HEK293T (cell line): ENCODE measurements at places on chromosomes 5 and 9.

DNA sequence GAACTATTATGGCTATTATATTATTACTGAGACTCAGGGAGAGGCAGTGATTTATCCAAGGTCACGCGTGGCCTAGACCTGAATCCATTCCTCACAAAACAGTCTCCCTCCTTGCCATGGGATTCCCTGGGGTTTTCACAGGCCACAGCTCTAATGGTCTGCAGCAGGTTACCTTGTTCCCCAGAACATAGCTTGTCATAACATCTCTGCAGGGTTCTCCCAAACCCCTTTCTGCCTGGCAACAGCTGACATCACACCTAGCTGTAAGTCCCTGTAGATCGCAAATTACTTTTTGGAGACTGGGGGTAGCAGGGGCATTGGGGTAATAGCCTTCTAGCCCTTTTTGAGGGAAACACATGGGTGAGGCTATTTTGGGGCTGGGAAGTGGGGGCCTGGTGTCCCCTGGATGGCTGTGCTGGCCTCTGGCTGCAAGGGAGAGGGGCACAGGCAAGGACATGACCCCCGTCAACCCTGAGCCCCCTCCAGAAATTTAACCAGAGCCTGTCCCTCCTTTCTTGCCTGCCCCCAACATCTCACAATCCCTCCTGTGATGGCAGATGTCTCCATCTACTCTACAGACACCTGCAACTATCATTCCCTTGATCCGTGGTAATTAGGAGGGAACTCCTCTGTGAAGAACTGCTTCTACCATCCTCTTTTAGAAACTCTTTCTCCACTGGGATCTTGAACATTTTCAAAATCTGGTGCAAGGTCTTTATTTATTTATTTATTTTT is 1.3 kb downstream of the CD74 start:
- peak; percentile 37 for DNase-seq

DNA sequence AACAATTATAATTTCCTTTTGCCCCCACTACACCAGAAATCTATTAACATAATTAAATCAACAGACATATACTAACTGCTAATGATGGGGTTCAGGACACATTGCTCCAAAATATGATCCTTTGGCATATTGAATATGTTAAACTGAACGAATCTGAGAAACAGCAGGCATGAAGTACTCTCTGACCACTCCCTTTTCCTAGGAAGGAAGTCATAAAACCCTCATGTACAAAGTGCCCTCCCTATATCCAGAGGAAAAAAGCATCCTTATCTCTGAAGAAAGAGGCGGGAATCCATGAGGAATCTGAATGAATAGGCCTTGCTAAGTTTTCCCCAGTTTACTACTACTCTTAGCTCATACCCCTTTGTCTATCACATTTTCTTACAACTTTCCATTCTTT is 67.9 kb downstream of the ADAMTS6 start:
- no peak for DNase-seq

DNA sequence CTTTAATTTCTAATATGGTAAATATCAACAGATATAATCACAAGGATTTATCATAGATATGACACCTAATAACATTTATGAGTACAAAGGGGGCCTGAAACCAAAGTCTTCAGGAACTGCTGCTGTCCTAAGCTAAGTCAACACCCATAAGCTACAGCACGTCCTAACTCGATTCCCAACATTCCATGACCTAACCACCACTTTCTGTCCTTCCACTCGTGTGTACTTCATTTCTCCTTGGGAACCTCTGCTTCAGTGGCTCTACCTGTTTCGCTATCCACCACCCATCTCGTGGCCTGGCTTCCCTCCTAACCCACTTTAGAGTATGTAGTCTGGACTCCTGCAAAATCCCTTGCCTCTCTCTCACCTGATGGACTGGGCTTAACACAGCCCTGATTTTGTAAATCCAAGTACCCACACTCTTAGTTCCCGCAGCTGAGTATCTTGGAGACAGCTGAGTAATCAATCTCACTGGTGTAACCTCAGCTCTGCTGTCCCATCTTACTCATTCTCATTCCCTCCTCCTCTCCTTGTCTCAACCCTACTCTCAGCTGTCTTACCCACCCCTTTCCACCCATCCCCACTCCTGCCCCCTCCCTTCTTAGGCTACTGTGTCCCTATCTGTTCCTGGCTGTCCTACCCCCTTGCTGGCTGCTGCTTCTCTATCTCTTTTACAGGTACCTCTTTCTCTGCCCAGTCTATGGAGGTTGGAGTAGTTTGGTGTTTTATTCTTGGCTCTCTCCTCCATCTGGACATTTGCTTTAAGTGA is 101.8 kb downstream of the MAST4 start:
- no peak for DNase-seq

GRCh38 chr5:106254784-106255183 is 1416.0 kb downstream of the EFNA5 start:
- DNase-seq = no peak

GRCh38 chr9:115204904-115205453 is 87.0 kb upstream of the TNC start:
- DNase-seq = no peak

DNA sequence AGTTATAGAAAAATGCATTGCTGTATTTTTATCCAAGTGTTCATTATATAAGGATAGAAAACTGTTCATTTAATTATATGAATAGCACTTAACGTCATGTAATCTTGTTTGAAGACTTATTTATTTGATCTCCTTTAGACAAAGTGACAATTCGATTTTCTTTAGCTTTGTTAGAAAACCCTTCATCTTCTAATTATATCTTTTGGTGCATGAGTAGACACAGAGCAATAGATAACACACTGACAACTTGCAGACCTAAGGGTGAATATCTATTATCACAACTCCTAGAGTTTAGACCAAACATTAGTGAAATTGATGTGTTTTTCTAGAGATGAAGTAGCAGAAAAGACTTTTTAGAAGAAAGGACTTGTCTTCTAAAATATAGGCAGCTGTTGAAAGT is 446.4 kb upstream of the SEMA6A start:
- DNase-seq = no peak

- no peak for DNase-seq
Measured at GRCh38 chr9:26754509-26755164, 138.0 kb downstream of the CAAP1 start.

DNA sequence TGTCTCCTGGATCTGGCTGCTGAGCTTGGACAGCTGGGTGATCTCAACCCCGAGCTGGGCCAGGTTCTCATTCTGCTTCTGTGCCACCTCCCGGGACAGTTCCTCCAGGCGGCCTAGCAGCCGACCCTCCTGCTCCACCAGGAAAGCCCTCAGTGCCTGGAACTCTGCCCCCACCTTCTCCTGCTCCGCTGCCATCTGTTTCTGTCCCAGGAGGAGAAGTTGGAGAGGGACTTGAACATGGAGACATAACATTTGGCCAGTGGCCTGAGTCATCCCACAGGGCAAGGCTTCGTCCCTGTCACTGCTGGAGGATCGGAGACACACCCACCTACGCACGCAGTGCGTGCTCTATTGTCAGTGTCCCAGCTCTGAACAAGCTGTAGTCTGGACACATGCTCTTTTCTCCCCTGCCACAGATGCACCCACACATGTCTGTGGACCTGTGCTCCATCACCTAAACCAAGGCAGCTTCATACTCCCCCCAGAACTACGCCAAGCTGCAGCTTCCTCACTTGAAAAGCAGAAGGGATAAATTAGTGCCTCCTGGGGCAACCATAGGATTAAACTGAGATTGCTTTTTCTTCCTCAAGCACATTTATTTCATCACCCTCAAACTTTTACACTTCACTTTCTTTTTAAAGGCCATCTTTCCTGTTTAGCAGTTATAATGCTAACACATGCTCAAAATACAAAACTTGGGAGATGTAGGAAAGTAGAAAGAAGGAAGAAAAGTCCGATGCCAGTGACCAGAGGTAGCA is 4.9 kb downstream of the TRIM7 start:
- no peak for DNase-seq

GRCh38 chr5:75037106-75037505 is 15.3 kb downstream of the GCNT4 start:
- peak; percentile 13 for DNase-seq

DNA sequence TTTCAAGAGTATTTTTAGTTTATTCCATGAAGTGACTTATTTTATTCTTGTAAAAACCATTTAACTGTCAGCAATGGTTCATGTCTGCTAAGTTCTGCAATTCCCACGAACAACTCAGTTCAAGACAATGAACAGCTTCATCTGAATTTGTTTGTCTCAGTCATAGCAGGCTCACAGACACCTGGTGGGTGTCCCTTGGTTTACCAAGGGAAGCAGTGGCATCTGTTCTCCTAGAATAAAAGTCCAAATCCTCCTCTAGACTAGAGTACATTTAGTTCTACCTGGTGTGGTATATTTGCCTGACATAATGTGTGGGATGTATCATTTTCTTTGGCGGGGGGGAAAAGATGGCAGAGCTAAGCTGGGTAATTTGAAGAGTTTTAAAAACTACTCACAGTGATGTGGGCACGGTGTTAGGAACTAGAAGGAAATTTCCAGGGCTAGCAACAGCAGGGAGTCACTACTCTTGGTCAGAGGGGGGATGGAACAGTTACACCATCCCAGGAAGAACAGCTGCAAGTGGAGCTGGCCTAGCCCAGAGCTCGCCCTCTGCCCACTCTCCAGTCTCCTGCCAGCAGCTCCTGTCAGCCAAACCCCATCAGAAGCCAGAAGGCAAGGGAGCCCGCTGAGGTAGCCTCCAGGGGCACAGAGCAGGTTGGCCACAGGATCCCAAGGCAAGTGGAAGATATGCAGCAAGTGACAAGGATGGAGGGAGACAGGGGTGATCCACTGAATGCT is 100.3 kb downstream of the PJA2 start:
- no peak for DNase-seq

DNA sequence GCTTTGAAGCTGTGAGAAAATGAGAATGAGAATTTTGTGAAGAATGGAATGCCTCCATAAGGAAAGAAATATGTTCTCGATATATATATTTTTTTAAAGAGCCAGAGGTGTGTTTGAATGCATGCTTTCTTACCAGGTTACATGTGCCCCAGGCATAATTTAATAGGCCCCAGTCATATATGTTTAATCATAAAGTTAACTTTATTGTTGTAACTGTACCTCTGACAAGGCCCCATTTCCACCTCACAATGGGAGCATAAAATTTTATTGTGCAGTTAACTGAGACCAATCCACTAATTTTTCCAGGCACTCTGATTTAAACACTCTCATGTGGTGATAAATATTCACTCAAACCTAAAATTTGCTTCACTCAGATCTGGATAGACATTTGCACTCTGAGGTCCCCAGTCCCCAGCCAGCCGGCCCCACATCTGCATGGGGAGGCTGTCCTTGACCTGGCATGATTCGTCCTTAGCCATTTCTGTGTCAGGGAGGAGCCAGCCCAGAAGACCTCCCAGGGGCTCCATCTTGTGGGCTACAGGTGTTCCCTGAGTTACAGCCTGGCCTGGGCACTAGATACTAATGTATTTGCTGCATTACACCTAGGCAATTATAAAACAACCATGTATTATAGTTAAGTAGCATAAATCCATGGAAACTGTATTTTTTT is 245.8 kb downstream of the MTRR start:
- DNase-seq = no peak

DNA sequence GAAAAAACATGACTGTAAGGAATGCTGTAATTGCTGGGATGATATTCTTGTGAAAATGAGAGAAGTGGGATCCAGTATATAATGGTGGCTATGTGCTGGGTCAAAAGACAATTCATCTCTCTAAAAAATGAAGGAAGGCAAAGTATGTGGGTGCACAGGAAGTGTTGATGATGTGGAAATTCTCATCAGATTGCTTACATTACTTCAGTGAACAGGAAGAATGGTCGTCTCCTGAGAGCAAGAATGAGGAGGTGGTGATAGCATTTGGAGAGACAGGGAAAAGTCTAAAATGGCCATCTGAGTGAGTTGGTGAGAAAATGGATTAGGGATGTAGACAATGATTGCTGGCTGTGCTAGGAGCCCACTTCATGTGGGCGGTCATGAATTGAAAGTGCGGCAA is 253.5 kb upstream of the NREP start:
- no peak for DNase-seq

DNA sequence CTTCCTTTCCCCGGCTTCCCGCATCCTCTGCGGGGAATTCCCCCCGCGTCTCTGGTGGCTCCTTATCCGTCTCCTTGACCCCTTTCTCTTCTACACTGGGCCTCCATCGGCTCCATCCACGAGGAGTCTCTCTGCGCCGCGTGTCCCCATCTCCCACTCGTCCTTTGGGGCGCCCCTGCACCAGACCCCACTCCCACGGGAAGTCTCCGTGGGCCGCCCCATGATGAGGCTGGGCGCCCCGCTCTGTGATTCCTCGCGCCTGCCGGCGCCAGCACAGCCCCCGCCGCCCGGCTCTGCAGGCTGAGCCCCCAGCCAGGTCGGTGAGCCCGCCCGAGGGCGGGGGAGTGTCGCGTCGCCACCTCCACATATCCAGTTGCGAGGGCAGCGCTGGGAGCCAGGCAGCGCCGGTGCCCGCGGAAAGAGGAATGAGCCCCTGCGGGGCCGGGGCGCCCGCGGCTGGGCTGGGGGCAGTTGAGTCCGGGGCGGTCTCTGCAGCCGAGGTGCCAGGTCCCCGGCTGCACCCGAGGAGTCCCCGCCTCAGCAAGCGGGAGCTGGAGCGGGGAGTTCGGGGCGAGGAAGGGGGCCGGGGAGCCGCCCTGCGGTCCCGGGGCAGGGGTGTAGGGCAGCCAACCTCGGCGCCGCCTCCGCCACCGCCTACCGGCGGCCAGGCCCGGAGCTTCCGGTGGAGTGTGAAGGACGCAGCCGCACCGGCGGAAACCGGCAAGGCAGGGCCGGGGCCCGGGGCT is 2.1 kb upstream of the TRAF1 start:
- DNase-seq = peak; percentile 72

DNA sequence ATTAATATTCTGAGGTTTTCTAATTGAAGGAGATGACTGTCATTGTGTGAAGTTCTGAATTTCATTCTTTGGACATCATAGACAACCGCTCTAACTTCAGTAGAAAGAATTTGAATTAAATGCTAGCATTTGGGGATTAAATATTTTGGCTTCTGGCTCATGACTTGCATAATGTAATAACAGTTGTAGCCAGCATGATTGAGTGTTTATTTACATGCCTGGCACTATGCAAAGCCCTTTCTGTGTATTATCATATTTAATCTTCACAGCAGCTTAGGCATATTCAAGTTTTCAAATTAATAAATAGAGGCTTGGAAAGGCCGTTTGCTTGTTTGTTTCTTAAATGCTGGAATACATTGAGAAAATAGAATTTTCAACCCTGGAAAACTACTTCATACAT is 19.6 kb upstream of the HTR1A start:
- no peak for DNase-seq

DNA sequence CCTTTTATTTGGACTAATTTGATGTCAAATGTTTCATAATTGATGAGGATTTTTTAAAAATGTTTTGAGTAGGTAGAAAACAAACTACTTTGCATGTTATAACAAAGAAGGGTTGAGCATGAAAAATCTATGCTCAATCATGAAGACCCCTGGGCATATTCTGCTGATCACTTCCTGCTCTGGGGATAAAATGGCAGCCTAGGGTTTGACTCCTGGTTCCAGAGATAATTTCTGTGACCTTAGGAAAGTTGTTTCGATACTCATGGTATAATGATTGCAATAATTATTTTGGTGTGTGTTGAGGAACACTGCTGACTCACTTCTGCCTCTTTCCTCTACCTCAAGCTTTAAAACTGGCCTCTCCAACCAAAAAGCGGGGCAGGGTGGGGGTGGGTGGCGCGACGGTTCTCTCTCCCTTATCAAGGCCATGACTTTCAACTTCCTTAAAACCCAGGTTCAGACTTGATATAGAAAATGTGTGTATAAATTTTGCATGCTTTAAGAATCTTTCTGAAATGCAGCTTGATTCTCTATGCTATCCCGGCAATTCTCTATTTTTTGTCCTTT is 6.0 kb upstream of the PIP5K1B start:
- no peak for DNase-seq

- DNase-seq = no peak
Measured at GRCh38 chr9:86767373-86767772, 179.9 kb downstream of the GAS1 start.

GRCh38 chr5:21219251-21219650 is 1231.3 kb upstream of the CDH18 start:
- peak; percentile 26 for DNase-seq
